ENCODE measurements at places on chromosomes 3 and 15. TPM values are rescaled to one million over a fixed set of nuclear protein-coding genes. Genes with fewer than 3 reads are reported as not detected.

- H3K4me1 ChIP-seq = peaks cover 8% of the 10 kb centered on the region
- no peak overlapping the region for H3K27ac ChIP-seq
- H3K36me3 ChIP-seq = no peaks in the 10 kb centered on the region
- H3K27me3 ChIP-seq = peaks cover 34% of the 10 kb centered on the region
- no peak for DNase-seq
Observed at GRCh38 chr3:155741101-155741500, 3.8 kb downstream of the PLCH1 start.

DNA sequence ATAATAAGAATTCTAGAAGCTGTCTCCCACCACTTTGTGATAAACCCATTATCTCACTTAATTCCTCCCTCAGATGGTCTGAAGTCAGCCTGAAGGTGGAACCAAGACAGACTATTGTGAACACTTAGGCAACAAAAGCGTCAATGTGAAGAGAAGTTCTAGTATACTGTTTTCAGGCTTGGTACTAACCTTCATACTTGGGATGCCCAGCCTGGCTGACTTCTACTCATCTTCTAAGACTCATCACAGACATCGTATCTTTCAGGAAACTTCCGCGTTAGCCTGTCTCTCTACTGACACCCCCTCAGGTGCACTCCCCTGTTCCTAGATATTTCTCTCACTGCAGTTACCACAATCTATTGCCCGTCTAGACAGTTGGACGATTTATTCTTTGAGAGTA is 201.2 kb downstream of the SATB1 start:
- no peaks in the 10 kb centered on the region for H3K27me3 ChIP-seq
- no peaks in the 10 kb centered on the region for H3K4me1 ChIP-seq
- H3K36me3 ChIP-seq = no peaks in the 10 kb centered on the region

DNA sequence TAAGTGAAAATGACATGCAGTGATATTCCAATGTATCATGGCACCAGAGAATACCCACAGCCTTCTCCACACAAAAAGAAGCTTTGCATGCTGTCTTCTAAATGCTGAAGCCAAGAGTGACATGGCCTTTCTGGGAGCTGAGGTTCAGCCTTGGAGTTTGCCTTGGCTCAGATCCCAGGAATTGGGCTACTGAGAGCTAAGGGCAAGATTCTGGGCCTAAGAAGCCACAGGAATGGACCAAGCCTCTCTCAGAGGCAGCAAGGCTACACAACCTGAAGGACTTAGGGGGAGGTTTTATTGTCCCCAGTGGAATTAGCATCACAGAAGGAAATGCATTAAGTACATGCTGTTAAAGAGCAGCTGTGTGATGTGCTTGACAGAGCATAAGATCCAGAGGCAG is 1078.5 kb downstream of the TUSC7 start:
- H3K4me1 ChIP-seq = no peaks in the 10 kb centered on the region
- no peaks in the 10 kb centered on the region for H3K36me3 ChIP-seq
- DNase-seq = no peak
- no peak overlapping the region for H3K4me3 ChIP-seq
- H3K27ac ChIP-seq = no peak overlapping the region
- H3K27me3 ChIP-seq = no peaks in the 10 kb centered on the region

Gene SGO1
- not detected for total RNA-seq

Gene SNX1
- total RNA-seq = 30.7 TPM
